ENCODE measurements at places on chromosomes 5 and 9.

DNA sequence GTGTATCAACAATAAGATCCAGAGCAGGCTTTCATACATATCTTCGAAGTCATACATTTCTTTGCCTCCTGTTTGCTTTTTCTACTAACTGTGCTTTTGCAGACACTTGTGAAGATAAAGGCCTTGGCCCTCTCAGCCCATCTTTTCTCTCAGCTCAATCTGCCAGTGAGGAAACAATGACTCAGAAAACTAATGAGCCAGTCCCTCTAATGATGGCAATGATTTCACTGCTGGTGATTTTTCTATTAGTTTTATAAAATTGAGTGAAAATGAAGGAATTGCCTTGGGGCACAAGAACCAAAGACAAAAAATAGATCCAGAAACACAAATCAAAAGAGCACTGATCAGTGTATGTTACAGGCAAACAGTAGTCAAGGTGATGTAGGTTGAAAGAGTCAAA is 167.7 kb upstream of the PPP2R2B start:
- DNase-seq = no peak

GRCh38 chr9:89814340-89815040 is 209.7 kb downstream of the GADD45G start:
- DNase-seq = peak; percentile 69

DNA sequence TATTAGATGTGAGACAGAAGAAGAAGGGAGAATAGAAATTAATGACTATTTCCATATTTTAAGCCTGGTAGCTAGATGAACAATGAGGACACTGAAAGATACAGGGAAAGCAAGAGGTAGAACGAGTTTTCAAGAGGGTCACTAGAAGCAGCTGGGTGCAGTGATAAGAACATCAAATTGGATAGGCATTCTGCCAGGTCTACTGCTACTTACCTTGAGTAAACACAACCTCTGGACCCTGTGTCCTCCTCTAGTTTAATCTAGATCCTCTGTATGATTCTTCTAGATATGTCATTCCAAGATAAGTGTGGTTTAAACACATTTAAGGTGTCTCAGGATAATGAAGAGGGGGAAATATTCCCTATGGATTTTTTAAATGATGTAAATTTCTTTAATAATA is 31.2 kb downstream of the OTP start:
- peak; percentile 86 for DNase-seq

GRCh38 chr5:87899721-87900131 is 368.9 kb downstream of the TMEM161B start:
- no peak for DNase-seq

GRCh38 chr5:42598311-42598710 is 158.3 kb upstream of the CCDC152 start:
- no peak for DNase-seq

GRCh38 chr5:103620851-103621547 is 58.4 kb upstream of the NUDT12 start:
- no peak for DNase-seq

GRCh38 chr5:156815988-156816599 is 34.0 kb upstream of the PPP1R2B start:
- peak; percentile 10 for DNase-seq

GRCh38 chr9:90107040-90107725 is 502.4 kb downstream of the GADD45G start:
- peak; percentile 97 for DNase-seq

DNA sequence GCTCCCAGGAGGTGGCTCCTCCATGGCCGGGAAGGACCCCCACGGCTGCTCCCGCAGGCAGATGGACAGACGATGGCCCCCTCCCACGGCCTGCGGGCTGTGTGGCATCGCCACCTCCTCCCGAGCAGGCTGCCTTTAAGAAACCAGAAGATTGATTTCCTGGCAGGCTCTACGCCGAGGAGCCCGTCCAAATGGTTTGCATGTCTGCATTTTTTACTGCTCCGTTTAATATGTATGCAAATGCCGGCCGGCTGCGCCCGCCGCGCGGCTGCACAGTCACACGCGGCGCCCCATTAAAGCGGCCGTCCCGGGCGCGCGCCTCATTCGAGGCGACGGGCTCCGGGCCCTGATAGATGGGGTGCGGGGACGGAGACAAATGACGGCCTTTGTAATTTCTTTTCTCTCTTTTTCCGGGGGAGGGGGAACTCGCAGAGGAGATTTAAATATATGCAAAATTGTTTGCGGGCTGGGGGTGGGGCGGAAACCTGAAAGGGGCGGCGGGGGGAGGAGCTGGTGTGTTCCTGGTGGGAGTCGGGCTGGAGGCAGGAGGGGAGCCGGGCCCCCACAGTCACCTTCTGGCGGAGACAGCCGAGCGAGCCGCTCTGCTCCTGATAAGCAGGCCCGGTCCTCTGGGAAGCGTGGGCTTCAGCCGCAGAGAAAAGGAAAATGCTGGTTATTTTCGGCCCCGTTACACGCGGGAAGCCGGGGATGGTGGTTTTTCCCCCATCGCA is 158.7 kb upstream of the IER5L start:
- DNase-seq = no peak

DNA sequence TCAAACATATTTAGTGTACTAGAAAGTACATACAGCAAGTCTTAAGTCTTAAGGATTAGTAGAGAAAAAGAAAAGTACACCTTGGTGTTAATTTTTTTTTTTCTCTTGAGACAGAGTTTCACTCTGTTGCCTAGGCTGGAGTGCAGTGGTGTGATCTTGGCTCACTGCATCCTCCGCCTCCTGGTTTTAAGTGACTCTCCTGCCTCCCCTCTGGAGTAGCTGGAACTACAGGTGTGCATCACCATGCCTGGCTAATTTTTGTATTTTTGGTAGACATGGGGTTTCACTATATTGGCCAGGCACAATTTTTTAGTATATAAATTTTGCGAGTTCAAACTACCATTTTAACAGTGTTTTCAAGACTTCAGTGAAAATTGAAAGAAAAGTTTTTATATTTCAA is 1941.1 kb upstream of the CDH6 start:
- DNase-seq = no peak

DNA sequence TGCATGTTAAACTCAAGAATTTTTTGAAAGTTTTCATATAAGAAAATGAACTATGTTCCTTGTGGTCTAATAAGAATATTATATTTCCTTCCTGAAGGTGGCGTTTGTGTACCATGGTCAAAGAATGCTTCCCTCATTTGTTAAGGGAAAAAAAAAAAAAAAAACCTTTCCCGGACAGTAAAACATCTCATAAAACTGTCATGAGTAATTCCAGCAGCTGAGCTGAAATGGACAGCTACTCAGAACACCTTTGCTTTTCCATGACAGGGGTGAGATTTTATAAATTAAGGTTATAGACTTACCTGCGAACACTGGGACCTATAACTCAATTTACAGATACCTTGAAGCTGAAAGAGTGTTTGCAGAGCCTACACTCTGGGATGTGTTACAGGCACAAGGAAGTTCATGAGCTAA is 113.2 kb upstream of the RANBP3L start:
- DNase-seq = no peak

- no peak for DNase-seq
These were observed 2.5 kb downstream of the C1QTNF2 start for GRCh38 chr5:160367885-160368284.

DNA sequence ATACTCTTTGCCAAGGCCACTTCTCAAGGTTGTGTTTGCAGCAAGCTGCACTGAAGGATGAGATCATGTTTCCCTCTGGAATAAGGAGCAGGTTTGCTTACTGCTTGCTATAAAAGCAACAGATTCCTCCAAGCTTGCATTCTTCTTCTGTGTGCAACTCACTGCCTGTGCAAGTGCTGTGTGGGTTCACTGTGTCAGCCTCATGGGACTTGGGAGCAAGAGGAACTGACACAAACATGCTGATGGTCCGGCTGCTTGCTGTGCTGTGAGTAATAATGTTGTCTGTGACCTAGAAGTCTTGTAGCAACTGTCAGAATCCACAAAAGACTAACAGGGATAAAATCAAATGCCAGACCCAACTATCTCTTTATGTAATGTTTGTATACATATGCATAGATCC is 33.6 kb upstream of the SHC3 start:
- no peak for DNase-seq

GRCh38 chr5:139646111-139646510 is 2.0 kb upstream of the CXXC5 start:
- no peak for DNase-seq

DNA sequence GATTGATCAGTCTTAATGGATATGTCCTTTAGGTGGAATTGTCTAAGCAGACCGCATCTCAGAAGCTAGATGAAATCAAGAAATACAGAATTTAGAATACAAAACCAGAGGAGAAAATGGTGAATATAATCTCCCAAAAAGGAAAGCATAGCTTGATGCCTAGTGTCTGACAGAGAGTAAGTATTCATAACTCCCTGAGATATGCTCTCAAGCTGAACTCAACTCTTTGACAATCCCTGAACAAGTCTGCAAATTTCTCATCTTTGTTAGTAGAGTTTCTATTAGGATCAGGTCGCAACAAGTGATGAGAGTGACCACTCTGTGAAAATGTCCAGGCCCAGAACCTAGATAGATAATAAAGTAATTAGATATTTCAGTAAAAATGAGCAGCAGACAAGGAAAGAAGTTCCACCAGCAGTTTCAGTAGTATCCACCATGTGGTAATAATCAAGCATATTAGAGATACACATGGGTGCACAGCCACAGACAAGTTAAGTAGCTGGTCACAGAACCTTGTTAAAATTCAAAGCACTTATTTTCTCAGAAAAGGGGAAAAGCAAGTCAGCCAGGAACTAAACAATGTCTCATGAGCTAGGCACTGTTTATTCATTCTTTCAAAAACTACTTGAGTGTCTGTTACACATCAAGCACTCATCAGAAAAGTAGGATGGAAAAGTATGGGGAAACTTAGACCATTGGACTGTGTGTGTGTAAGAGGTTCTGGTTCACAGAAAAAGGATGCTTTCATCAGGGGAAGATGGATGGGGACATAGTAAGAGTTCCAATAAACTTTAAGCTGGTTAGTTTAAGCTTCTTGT is 481.5 kb upstream of the TUSC1 start:
- DNase-seq = no peak

DNA sequence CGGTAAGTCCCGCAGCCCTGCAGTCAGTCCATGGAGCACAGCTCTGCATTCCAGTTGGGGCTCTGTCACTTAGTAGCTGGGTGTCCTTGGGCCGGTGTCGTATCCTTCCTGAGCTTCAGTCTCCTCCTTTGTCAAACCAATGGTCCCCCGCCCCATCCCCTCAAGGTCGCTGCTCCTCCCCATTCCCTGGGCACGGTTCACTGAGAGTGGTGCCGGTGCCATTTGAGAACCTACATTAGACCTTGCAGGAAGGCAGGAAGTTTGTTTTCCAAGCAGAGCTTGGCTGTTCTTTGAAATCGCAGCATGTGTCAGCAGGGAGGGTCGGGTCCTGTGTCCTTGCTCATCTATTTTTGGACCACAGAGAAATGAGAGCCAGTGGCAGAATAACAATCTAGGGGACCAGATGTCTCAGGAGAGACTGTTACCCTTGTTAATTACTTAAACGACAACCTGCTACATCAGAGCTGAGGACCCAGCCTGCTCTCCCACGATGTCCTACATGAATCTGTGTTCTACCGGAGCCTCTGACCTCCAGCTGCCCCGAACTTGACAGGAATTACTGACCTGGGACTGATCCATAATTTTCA is 21.7 kb upstream of the BARHL1 start:
- no peak for DNase-seq

DNA sequence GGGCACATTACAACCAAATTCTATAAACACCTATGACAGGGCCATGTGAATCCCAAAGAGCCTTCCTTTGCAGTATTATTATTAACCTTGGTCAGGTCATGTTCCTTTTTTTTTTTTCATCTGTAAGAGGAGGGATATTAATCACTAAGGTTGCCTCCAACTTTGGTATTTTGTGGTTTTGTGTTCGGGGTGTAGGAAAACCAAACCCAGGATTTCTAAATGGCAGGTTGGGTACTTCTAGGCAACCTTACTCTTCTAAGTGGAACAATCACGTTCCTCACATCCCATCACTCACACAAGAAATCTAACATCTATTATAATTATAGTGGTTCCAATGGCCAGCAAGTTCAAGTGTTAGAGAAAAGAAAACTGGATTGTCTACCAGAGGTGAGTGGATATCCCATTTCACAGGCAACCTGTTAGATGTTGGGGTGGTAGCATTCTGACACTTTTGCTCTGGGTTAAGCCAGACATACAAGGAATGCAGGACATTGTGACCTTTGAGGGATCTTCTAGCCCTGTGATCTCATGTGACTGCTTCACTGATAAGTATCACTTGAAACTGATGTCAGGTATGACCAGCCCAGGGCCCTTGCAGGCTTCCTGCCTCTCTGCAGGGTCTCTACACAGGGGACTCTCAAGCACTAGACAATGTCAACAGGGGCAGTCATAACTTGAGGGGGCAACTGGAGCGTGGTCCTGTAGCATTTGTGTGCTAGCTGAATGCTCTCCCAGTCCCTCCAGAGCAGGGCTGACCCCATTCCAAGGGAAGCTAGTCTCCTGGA is 126.2 kb upstream of the VLDLR start:
- DNase-seq = no peak

- no peak for DNase-seq
These were observed 67.1 kb downstream of the SIL1 start for GRCh38 chr5:139131062-139131461.

- no peak for DNase-seq
These were observed 30.6 kb downstream of the PNPLA7 start for GRCh38 chr9:137519553-137519952.

DNA sequence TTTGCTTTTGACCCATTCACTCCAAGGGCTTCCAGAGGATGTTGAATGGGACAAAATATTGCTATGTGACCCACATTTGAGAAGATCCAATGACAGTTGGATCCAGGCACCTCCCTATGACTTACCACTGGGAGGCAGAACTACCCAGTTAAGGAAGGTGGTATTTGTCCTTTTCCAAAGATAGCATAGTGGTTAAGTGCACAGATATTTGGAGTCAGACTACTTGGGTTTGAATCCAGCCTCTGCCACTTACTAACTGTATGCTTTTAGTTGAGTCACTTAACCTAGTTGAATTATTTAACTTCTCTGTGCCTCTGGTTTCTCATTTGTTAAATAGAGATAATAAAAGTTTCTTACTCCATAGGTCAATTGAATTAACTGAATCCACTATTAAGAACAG is 74.5 kb upstream of the PALM2AKAP2 start:
- DNase-seq = no peak

DNA sequence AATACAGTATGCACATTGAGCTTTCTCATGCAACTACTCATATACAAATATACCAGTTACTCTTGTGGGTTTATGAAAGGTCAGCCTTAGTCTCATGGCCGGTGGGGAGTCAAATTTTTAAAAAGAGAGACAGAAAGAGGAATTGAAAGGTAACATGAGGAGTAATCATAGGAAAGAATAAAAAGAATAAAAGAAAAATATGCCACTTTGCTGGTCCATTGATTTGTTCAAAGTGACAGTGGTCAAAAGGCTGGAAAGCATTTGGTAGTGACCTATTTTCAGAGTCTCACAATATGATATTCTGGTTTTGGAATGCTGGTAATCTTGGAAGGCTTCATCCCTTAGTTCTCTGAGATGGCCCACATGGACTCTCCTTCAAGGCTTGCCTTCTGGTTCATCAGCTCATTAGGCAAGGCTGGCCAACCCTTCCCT is 67.0 kb downstream of the ZNF366 start:
- no peak for DNase-seq
